ENCODE measurements at places on chromosomes 2 and 18.

DNA sequence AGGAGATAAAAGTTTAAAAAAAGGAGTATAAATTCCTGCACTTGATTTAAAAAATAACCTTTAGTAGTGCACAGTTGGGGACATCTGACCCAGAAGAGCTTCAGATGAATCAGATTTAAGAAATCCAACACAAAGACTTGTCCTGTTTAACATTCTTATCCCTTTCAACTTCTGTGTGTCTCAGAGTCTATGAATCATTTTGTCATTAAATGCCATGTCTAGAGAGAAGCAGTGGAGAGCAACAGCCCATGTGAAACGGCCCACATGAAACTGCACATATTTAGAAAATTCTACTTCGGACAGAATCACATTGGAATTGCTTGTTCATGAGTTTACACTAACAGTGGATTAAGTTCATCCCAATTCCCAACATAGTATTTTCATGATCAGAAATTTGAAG is 278.6 kb downstream of the SLC8A1 start:
- no peak for DNase-seq

DNA sequence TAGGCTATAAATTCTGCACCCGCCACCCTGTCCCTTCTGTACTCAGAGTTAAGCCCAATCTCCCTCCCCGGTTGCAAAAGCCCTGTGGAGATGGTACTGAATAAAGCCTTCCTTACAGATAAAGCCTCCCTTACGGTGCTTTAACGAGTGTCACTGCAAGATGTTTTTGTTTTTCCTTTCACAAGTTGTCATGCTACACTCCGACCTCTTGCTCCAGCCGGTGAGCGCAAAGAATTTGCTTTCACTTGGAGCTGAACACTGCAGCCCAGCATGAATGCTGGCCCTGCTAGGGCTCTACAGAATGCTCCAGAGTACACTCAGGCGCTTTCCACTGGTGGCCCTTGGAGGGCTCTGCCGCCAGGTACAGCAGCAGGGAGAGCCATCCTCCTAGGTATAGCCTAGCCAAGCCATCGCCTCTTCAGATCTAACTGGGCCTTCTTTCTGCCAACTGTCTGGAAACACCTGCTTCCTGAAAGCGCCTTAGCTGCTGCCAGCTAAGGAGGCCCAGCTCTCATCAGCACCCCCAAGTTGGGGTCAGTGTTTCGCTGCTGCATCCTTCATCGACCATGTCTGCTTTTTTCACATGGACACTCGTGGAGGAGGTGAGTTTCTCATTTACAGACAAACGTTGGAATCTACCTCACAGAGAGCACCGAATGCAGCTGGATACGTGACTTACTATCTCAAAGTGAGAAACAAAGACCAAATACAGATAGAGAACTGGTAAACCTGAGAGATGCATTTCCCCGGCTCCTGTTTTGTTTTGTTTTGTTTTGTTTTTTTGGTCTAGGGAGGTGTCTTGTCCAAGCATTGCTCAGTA is 13.4 kb upstream of the CREG2 start:
- DNase-seq, result no peak

DNA sequence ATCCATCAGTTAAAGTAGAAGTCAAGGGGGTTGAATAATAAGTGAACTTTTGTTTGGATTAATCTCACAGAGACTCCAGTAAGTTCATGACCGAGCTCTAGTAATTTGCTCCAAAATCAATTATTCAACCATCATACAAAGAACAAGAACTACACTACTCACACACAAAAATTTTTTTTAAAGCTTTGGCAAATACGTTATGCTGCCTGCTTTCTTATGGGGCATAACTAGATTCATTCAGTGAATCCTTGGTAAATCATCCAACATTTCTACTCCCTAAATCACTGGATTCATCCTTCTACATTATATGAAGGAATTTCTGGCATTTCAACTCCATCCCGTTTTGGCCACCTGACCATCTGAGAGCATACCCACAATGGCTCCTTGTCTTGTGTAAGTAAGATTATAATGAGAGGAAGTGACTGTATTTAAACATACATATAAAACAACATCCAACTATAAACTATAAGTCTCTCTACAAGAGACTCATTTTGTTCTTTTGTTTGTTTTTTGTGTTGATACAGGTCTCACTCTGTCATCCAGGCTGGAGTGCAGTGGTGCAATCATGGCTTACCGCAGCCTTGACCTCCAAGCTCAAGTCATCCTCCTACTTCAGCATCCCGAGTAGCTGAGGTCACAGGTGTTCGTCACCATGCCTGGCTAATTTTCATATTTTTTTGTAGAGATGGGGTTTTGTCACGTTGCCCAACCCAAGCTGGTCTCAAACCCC is 144.2 kb upstream of the LRRTM4 start:
- DNase-seq, result no peak

- no peak for DNase-seq
Observed at GRCh38 chr18:54558609-54559585, 32.1 kb upstream of the DYNAP start.

DNA sequence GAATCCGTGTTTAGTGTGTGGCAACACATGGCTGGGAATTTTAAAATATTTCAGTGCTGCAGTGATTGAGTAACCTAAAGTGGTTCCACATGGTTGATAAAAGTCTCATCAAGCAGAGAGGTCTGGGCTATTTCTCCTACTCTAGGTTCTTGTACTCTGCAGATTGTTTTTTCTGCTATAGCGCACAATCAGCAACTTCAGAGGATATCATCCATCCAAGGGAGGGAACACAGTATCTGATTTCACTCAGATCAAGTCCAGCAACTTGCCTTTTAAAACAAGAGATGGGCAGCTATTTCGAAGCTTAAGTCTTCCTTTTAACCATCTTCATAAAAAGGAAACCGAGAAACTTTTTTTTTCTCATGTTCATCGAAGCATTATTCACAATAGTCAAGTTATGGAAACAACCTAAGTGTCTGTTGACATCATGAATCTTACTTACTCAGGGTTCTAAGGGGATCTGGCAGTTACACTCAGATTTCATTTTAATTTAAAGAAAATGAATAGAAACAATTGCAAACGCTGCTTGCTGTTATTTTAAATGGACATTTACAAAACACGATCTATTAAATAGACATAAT is 172.7 kb upstream of the TRIB2 start:
- DNase-seq, result no peak

GRCh38 chr2:26615860-26616705 is 25.1 kb downstream of the CIB4 start:
- DNase-seq, result no peak

DNA sequence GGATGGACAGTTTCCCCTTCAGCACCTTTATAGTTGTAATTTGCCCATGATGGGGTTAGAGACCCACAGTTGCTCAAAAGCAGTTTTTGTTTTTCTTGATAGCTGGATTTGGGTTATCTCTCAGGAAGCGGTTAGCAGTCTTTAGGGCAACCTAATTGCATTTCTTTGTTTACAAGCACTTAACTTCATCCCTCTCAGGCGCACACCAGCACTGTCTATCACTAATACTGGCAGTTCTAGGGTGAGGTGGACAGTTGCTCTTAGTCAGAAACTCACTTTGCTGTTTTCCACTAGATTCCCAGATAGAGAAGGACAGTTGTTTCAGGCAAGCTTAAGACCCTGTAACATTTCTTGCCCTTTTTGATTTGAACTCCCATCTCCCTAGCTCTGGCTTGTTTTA is 146.0 kb downstream of the AGAP1 start:
- DNase-seq, result no peak

DNA sequence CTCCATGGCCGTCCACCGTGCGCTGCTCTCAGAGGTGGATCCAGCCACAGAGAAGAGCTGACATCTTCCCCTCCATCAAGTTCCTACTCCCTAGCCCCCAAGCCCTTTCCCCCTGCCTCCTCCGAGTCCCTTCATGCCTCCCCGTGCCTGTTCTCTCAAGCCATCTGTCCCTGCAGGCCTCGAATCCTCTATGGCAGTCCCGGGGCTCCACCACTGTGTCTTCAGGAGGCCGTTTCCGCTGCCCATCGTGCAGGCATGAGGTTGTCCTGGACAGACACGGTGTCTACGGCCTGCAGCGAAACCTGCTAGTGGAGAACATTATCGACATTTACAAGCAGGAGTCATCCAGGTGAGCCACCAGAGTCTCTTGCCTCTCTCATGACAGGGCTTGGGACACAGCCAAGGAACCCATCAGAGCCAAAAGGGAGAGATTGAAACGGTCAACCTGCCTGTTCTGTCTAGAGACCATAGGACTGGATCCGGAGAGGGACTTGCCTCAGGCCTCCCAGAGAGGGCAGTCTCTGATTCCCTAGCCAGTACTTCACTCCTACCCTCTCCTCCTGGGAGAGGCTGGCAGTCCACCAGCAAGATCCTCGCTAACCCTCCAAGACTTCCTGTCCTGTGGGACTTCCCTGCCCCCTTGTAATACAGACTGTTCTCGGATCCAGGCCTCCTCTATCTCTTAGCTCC is 9.7 kb downstream of the UCN start:
- DNase-seq, result no peak

GRCh38 chr2:134558208-134558830 is 160.5 kb downstream of the TMEM163 start:
- no peak for DNase-seq

- no peak for DNase-seq
Observed at GRCh38 chr2:149657401-149658040, 69.9 kb upstream of the MMADHC start.

GRCh38 chr2:142870526-142870925 is 6.9 kb upstream of the KYNU start:
- no peak for DNase-seq

- no peak for DNase-seq
Observed at GRCh38 chr2:6231166-6231565, 539.0 kb downstream of the SOX11 start.

- DNase-seq, result no peak
Observed at GRCh38 chr2:106596844-106597243, 109.7 kb downstream of the CD8B2 start.

GRCh38 chr2:67844024-67844540 is 218.7 kb downstream of the C1D start:
- DNase-seq, result no peak

GRCh38 chr2:147099845-147100244 is 745.0 kb upstream of the ACVR2A start:
- DNase-seq, result no peak

DNA sequence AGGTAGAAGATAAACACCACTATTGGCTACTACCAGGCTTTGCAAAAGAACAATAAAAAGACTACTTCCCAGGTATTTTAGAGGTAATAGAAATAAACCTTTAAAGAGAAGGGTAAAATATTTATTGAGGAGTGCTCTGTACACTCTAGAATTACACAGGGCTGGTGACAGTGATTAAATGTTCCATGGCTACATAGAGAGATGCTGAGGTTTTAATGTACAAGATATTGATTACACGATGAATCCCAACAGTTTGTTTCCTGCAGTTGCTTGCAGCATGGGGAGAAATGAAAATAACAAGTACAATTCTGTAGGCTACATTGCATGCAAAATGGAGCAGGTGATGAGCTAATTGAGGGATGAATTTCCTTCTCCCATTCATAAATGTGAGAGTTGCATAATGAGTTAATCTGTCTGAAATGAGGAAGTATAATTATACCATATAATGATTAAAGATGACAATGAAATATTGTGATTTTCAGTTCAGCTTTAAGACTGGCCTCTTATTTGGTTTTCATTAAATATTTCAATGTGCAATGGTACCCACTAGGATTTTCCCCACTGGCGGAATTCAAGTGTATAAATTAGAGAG is 266.1 kb downstream of the SOCS6 start:
- no peak for DNase-seq

DNA sequence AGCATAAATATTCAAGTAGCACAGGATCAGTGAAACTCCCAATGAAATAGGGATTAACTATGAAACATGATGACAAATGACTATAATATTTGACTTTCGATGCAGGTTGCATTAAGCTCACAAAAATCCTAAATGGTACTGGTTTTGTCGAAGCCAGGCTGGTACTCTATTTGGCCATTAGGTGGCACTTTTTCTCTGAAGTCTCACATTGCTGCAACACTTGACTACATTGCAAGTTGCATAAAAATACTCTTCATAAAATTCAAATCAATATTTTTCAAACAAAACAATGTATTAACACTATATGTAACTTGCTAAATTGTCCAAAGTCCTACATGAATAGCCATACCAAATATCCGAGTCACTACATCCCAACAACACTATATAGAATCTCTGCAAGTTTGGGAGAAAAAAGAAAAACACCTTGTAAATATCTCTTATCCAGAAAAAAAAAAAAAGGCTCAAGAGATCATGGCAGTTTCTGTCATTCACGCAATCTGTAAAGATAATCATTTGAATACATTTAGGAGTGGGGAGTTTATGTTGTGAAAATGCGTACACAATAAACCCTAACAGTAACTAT is 9.5 kb downstream of the RTTN start:
- DNase-seq, result no peak

- DNase-seq, result no peak
Observed at GRCh38 chr2:119756837-119757236, 2.9 kb upstream of the PTPN4 start.

DNA sequence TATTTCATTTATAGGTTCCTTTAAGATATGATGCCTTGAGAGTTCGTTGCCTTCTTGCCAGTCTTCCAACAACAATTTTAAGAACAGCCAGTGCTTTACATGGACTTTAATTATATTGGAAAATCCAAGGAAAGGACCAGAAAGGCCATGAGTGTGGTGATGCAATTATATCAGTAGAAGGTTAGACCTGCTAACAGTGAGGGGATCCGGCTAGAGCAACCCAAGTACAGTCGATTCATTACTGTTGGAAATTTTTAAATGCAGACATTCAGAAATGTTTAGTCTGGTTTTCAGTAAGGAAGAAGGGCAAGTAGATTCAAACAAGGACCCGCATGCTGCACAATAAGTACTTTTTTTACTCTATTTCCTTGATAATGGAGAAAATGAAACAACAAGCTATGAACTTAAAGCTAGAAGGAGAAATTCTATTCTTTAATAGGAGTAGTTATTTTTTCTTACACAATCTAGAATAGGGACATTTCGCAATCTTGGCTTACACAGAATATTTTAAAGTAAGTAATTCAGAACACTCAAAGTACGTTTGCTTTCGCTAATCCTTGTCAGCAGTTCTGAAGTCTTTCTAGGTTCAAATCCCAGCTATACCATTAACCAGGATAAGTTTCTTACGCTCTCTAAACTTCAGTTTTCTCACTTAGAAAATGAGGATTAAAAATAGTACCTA is 405.5 kb downstream of the MEIS1 start:
- no peak for DNase-seq

GRCh38 chr2:162581959-162582798 is 238.2 kb downstream of the GCA start:
- peak; percentile 84 for DNase-seq

All from islet precursor cell (in vitro differentiated cells).